Activated CD4-positive, alpha-beta T cell treated with anti-CD3 and anti-CD28 coated beads, Interleukin-2, amount 50 U/mL, for 48 hours (primary cell): ENCODE measurements at places on chromosomes 1 and 21.

GRCh38 chr1:176896216-176896615 is 268.3 kb downstream of the ASTN1 start:
- DNase-seq, result no peak

GRCh38 chr21:44088401-44088780 is 18.8 kb upstream of the PWP2 start:
- no peak for DNase-seq

DNA sequence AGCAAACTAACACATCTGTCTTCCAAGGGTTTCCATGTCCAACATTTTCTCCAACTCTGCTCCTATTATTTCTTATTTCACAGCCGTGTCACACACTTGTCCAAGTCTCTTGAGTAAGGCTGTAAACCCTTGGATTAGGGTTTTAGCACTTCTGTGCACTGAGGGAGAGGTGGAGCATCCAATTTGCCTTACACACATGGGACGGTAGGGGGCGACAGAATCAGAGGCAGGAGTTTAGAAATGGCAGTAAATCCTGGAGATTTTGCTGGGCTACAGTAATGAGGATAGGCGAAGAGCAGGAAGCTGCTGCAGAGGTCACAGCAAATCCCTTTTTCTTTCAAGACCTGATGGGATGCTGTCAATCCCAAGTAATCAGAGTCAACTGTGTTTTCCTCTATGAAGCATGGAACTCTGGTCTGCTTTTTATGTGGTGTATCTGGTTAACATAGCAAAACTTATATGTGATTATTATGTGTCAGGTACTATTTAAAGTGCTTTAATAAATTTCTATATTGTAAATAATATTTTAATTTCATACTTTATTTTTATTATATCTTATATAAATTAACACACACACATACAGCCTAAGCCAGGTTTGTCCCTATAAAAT is 15.4 kb upstream of the LCE5A start:
- DNase-seq, result peak; percentile 45

DNA sequence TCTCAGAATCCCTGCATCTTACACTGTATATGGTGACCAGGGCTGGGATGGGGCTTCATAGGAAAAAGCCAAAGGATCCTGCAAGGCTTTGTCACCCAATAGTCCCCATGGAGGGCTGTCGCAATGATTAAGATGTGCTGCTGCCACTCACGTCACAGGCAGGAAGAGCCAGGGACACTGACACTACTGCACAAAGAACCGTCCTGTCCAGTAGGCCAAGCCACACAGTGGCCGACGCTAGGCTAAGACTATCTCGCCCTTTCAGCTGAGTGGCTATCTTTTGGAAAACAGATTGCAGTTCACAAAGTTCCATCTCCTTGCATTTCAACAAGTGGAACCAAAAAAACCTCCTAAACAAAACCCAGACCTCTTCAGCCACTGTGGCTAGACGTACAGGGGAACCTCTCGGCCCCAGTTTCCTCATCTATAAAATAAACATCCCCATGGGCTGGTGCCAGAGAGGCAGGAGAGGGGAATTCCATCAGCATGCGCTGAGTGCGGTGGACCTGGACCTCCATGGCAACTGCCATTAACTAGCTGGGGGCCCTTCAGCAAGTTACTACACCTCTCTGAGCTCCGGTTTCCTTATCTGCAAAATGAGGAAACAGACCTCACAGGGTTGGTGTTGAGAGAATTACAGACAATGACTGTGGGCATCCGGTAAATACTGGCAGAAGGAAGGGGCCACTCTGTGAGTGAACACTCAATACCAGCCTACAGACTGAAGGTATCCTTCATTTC is 8.7 kb downstream of the CAPZB start:
- DNase-seq, result no peak

DNA sequence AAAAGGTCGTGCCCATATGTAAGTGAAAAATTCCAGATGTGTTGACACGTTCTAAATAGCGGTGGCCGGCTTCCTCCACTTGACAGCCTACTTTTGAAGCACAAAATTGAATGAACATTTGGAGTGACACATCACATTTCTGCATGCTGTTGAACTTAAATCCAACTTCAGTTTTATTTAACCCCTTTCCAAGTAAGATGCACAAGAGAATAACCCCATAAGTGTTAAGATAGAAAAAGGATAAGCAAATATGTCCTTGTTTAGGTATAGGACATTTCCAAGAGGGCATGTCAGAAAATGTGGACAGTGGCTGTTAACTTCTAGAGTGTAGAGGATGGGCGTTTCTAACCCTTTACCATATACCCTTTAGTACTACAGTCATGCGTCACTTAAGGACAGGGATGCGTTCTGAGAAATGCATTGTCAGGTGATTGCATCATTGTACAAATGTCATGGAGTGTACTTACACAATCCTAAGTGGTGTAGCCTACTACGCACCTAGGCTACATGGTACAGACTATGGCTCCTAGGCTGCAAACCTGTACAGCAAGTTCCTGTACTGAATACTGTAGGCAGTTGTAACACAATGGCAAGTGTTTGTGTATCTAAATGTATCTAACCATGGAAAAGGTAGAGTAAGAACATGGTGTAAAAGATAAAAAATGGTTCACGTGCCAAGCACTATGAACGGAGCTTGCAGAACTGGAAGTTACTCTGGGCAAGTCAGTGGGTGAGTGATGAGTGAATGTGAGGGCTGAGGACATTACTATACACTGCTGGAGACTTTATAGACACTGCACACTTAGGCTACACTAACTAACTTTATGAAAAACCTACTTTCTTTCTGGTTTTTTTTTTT is 9.3 kb upstream of the FAM89A start:
- DNase-seq, result no peak

DNA sequence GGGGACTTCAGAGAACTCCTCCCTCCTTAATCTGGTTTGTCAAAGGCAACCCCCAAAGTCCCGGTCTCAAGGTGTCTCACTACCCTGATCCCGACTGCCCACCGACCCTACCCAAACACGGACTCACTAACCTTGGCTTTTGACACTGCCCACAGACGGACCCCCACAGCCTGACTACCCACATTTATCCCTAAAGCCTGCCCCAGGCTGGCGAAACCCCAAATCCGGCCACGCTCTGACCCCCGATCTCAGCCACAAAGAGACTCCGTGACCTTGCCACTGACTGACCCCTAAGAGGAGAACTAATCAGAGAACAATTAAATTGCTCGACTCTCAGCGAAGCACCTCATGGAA is 5.2 kb downstream of the ID3 start:
- DNase-seq, result no peak

DNA sequence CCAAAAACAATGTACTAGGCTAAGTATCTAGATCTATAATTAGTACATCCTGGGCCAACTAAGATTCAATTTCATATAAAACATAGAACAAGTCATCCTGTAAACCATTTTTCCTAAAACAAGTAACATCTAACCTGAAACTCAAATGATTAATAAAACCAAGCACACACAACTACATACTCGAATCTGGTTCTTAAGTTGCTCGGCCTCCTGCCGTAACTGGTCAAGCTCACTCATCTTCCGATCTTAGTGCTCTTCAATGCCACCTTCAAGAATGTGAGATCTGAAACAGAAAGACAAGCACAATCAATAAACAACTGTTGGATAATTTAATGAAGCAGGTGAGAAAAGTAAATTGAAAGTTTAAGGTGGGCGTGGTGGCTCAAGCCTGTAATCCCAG is 46.9 kb upstream of the NADK start:
- no peak for DNase-seq

- DNase-seq, result no peak
Observed at GRCh38 chr1:197062692-197063091, 4.4 kb downstream of the F13B start.

- DNase-seq, result peak; percentile 9
Observed at GRCh38 chr1:221912230-221912629, 170.3 kb upstream of the DUSP10 start.

DNA sequence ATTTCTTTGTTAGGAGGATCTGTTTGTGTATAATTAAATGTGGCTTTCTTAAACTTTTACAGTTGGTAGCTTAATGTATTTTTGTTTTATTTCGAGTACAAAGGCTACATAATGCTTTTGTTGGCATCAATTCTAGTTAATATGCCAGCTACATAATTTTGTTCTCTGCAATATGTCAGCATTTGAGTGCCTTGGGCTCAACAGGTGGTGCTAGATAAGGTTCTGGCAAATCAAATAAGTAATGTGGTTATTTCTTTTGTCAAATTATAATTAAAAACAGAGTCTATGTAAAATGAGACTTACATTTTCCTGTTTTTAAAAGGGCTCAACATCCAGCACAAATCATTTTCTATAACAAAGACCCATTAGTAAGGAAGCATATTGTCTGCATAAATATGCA is 410.6 kb upstream of the NR5A2 start:
- DNase-seq, result no peak
